ENCODE measurements at places on chromosomes 7 and 10.

GRCh38 chr7:110148054-110148453, 942.9 kb upstream of the LRRN3 start:
- DNase-seq, result no peak

DNA sequence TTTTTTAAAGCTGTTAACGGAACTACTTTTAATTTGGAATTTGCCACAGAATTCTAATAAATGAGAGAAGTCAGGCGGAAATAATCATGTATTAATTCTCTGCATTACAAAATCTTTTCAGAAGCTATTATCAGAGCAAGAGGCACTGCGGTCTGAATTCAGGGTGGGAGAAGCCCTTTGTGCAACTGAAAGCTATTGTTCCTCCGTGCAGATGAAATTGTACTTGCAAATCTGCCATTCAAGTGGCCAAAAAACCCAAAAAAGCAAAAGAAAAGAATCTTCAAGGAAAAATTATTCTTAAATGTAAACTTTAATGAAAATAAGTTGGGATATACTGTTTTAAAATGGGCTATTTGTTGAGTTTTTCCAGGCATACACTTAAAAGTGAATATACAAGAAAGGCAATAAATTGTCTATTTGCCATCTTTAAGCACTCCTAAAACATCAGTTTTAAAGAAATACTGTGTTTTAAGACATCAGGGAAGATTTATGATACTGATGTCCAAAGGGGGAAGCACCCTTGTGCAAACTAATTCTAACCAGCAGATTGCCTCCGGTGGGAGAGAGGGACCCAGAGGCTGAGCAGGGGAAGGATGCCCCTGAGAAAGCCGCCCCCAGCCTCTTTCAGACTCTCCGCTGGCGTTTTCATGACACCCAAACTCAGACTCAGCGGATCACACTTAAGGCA, 351.2 kb downstream of the DNAJB6 start:
- no peak for DNase-seq

- no peak for DNase-seq
Observed at GRCh38 chr10:50464004-50464409, 159.7 kb downstream of the SGMS1 start.

GRCh38 chr7:3961857-3962503, 660.9 kb downstream of the SDK1 start:
- DNase-seq, result no peak

GRCh38 chr7:40493609-40494051, 358.8 kb downstream of the SUGCT start:
- DNase-seq, result peak; percentile 87

DNA sequence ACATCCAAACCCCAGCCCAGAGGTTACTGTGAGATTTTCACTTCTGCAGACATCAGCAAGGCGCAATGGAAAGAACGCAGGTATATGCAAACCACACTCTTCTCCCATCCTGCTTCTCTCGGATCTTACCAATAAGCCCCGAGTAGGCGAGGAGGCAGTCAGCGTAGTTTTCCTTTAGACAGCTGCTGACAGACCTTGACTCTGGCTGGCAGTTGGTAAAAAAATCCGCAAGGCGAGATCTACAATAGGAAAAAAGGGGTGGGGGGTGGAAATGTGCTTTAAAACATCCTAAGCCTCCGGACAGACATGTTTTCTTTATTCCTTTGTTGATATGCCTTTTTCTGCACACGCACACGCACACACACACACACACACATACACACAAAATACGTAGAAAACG, 176.5 kb downstream of the GFRA1 start:
- DNase-seq, result no peak

DNA sequence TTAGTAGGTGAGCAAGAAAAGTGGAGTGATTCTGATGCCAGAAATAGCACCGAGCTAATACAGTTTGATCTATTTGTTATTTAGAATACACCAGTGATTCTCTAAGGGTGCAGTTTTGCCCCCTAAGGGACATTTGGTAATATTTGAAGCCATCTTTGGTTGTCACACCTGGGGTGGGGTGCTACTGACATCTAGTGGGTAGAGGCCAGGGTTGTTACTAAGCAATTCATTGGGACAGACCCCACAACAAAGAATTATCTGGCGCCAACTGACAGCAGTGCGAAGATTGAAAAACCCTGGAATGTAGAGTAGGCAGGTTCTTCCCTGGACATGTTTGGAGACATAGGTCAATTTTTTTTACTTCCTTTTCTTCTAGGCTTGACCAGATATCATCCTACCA, 14.6 kb downstream of the PALS2 start:
- no peak for DNase-seq

- DNase-seq, result no peak
Observed at GRCh38 chr7:138162236-138162635, 86.0 kb downstream of the AKR1D1 start.

DNA sequence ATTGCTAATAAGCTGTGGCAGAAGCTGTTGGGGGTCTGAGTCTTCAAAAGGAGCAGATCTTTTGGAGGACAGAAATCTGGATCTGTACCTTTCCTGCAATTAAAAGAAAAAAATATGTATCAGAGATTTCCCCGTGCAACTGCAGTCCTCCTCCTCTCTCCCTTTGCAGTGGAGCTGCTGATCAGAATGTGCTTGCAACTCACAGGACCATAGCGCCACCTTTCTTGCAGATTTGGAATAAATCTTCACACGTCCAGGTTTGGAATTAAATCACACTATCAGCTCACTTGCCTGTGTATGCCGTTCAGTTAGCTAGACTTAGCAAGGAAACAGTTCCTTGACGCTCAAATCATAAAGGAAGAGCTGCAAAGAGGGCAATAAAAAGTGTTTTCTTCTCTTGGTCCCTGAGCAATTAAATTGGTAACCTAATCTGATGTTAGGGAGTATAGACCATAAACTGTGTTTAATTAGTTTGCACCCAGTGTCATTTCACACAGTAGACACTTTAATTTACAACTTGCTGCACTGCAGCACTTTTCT, 77.4 kb downstream of the PON1 start:
- peak; percentile 56 for DNase-seq

- no peak for DNase-seq
Observed at GRCh38 chr7:107233-107632, 85.1 kb upstream of the FAM20C start.

DNA sequence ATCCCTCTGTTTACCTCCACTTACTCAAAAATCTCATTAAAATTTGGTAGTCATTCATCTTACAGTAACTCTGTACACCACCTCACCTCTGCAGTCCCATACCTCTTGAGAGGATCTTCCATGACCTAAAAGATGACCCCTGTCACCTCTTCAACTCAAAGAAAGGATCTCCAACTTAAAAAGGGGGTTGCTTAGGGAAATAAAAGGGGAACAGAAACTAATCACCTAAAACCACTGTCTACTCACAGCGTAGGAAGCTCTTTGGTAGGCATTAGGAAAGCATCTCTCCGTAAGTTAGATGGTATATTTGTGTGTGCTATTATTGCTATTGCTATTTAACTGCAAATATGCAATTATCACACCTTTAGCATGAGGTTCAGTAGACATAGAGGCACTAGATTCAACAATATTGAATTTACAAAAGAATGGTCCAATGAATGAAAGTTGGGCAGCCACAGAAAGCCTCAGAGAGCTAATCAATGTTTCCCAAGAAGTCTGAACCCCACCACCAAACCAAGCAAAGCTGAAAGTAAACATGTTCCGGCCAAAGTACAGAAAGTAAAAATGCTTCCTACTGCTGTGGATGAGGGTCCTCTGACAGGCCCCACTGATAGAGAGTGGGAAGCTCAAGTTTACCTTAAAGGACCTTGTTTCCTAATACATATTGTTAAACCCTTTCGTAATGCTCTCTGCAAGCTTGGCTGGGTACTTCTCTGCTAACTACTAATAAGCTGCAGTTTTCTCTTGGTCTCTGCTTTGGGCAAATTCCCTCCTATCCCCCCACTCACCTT, 105.8 kb downstream of the GRM8 start:
- no peak for DNase-seq

- DNase-seq, result no peak
Observed at GRCh38 chr10:112953174-112954159, 3.4 kb downstream of the TCF7L2 start.

- no peak for DNase-seq
Observed at GRCh38 chr7:71349682-71350481, 217.9 kb downstream of the GALNT17 start.

- DNase-seq, result no peak
Observed at GRCh38 chr10:130160775-130161174, 24.6 kb downstream of the GLRX3 start.

GRCh38 chr10:93762979-93763391, 5.2 kb downstream of the LGI1 start:
- DNase-seq, result no peak

GRCh38 chr10:82826132-82826531, 951.1 kb downstream of the NRG3 start:
- DNase-seq, result peak; percentile 67

DNA sequence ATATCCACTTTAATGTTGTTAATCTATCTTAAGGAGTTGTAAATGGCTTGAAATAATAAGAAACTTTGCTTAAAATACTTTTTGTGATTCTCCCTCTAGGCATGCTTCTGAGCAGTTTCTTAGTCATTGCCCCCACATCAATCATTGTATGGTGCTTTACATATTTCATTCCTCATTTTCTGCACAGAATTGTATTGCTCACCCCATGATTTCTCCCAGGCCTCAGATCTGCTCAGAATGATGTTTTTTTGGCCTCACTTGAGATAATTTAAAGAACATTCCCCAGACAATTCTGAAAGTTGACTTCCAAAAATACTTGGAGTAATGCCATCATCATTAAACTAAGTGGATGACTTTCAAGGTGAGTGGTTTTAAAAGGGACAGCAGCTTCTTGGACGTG, 82.1 kb upstream of the PRPS1L1 start:
- peak; percentile 30 for DNase-seq

DNA sequence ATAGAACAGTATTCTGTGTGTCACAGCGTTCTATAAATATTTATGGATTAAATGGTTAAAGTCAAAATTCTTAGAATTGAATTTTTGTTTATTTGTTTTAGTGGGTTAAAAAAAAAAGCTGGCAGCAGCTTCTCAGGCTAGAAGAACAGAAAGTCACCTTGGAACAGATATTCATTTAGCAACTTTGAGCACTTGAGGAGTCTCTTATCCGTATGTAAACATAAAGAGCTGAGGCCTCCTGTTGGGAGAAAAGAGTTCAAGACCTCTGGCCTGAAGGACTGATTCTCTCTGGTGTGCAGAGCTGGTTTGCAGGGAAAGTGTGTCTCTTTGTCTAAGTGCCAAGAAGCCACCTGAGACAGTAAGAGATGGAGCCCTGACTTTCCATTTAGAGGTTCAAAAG, 109.9 kb downstream of the HERPUD2 start:
- DNase-seq, result no peak

DNA sequence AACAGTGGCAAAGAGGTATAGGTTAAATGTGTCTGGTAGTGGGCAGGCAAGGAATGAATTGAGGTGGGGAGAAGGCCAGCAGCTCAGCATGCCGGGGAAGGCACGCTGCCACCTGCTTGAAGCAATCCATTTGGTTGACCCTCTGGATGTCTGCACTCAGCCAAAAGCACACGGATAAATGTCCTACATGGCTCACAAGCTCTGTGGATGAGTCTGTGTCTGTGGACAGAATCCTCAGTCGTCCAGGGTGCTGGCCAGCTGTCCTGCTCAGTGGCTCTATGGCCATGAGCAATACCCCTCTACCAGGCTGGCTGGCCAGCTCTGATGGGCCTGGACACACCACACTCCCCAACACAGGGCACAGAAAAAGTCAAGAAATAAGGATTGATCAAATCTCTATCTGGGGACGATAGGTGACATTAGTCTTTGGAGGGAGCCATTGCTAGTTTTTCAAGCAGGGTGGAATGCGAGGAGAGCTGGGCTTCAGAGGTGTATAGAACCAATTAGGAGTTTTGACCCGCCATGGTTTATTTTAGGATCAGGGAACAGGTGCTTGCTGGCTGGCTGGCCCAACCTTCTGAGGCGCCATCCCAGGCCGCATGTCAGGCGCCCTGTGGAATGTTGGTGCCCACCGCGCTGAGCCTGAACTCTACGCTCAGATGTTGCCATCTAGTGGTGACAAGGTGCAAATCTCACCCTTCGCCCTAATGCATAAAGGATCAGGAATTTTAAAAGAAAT, 493.4 kb downstream of the TNS3 start:
- DNase-seq, result peak; percentile 54

DNA sequence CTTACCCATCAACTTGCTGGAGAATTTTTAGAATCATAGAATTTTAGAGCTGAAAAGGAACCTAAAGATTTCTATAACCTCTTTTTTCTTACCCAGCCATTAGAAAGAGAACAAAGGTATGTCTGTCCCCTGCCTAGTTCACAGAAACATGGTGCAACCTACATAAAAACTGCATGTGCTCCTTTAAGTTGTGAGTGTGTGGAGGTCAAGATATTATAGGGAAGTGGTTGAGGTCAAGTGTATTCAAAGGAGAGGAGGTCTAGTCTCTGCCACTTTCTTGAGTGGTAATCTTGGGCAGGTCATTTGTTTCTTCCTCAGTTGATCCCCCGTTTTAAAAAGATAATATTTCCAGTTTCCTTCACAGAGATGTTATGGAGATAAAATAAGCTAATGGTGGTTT, 6.4 kb downstream of the UBTD1 start:
- DNase-seq, result no peak

DNA sequence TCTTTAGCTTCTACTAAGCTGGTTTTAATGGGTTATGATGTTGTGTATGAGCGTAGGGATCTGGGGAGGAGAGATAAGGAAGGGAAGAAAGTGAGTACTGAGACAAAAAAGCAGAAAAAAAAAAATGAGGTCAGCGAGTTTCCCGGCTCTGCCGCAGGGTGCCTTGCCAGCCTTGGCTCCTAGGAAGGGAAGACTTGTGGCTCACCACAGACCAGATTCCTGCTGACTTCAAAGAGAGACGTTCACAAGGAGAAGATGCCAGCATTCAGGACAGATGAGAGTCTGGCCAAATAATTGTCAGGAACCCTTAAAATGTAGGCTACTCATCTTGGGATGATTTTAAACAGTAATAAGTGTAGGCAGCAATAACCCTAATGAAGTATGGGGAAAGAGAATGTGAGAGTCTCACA, 11.4 kb upstream of the FAS start:
- peak; percentile 61 for DNase-seq

- no peak for DNase-seq
Observed at GRCh38 chr10:93997546-93997945, 3.8 kb downstream of the PLCE1 start.

GRCh38 chr10:84659027-84659426, 330.6 kb downstream of the CCSER2 start:
- DNase-seq, result no peak

DNA sequence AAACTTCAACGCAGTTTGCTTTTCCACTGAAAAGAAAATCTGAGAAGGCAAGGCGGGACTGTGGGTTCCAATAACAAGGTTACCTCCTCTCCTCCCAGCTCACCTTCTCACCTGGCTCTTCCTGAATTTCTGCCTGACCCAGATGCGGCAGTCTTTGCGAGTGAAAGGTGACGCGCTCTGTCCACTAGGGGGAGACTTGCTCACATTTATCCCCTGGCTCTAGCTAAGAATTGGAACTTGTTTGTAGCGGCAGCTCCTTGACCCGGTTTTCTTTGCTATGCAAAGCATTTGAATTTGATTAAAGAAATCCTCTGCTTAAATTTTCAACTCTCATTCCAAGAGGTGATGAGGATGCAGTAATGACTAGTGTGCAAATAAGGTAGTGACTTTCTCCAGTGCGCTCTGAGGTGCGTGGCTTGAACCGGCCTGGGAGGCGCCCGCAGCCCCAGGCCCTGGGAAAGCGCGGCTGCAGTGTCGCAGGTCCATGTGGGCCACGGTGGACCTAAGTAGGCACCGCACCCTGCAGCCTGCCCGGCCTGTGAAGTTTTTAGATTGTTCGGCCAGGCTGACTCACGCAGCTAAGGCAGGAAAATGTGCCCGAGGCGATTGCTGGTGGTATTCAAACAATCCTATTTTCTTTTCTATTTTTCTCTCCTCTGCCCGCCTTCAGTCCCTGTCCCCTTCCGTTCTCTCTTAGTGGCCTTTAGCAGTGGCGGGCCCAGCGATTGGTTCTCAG, 336.9 kb upstream of the NPSR1 start:
- peak; percentile 62 for DNase-seq

GRCh38 chr10:45580371-45581215, 92.0 kb downstream of the ZFAND4 start:
- DNase-seq, result no peak
